ENCODE measurements at places on chromosomes 6 and 20.

- no peak overlapping the region for H3K4me3 ChIP-seq
- no peaks in the 10 kb centered on the region for H3K36me3 ChIP-seq
- H3K4me1 ChIP-seq: no peaks in the 10 kb centered on the region
- no peak overlapping the region for H3K27ac ChIP-seq
- H3K27me3 ChIP-seq: no peaks in the 10 kb centered on the region
These were observed 88.0 kb downstream of the ATP9A start for GRCh38 chr20:51680067-51680749.

- no peaks in the 10 kb centered on the region for H3K27me3 ChIP-seq
- H3K27ac ChIP-seq: no peak overlapping the region
- no peak overlapping the region for H3K4me3 ChIP-seq
- H3K36me3 ChIP-seq: no peaks in the 10 kb centered on the region
- DNase-seq: no peak
- H3K4me1 ChIP-seq: no peaks in the 10 kb centered on the region
These were observed 5.5 kb downstream of the CD40 start for GRCh38 chr20:46123482-46124245.

DNA sequence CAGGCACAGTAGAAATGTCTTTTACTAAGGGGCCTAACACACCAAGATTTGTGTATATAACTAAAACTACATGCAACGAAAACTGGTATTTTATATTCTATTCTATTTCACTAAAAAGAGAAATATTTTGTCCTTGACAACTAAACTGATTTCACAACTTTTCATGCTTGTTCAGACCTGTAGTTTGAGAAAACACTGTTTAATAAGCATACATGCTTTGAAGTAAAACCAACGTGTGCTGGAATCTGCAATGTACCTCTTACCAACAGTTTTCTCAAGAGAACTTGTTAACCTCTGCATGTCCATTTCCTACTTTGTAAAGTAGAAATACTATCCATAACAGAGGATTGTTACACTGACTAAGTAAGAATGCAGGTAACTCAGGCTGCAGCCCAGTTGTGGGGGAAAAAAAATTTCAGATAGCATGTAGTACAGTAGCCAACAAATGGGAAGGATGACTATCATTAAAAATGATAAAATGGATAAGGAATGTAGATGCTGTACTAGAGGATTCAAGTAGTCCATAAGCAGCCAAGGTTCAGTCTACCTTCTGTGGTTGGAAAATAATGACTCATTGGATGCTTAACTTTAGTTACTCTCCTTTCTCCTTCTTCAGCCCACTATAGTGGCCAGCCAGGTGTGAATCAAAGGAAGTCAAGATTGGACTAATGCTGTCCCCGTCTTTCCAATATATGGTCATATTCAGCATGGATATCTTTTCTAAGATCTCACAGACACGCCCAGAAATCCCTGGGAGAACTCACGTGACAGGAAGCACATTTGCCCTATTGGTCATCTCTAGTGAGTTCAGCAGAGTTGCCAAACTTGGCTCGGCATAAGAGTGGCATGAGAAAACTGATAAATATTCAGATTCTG, 65.2 kb downstream of the HFE start:
- H3K36me3 ChIP-seq: no peaks in the 10 kb centered on the region
- H3K27me3 ChIP-seq: no peaks in the 10 kb centered on the region
- no peak overlapping the region for H3K27ac ChIP-seq
- DNase-seq: peak; percentile 19

- no peak overlapping the region for H3K27ac ChIP-seq
- no peaks in the 10 kb centered on the region for H3K36me3 ChIP-seq
- H3K27me3 ChIP-seq: no peaks in the 10 kb centered on the region
- DNase-seq: no peak
- H3K4me1 ChIP-seq: no peaks in the 10 kb centered on the region
- no peak overlapping the region for H3K4me3 ChIP-seq
These were observed 1.1 kb upstream of the APOBEC2 start for GRCh38 chr6:41051873-41052272.

- no peak overlapping the region for H3K27ac ChIP-seq
- no peaks in the 10 kb centered on the region for H3K36me3 ChIP-seq
- no peaks in the 10 kb centered on the region for H3K27me3 ChIP-seq
- DNase-seq: no peak
These were observed 110.4 kb downstream of the MYB start for GRCh38 chr6:135291288-135292076.

DNA sequence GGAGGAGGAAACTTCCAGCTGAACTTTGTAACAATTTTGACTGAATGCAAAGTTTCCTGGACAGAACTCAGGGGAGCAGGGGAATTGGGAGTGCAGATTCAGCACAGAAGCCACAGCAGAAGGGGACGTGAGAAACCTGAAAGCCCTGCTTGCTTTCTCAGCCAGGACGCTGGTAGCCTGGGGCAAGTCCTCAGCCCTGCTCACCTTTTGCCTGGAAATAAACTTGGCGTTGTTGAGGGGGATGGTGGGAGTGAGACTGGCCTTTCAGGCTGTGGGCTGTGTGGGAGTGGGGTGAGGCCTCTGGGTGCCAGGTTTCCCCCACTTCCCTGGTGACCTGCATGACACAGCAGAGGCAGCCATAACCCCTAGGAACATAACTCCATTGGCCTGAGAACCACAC, 238.1 kb upstream of the HS3ST5 start:
- no peak for DNase-seq
- no peak overlapping the region for H3K27ac ChIP-seq
- no peaks in the 10 kb centered on the region for H3K36me3 ChIP-seq
- H3K4me1 ChIP-seq: no peaks in the 10 kb centered on the region
- H3K4me3 ChIP-seq: no peak overlapping the region

DNA sequence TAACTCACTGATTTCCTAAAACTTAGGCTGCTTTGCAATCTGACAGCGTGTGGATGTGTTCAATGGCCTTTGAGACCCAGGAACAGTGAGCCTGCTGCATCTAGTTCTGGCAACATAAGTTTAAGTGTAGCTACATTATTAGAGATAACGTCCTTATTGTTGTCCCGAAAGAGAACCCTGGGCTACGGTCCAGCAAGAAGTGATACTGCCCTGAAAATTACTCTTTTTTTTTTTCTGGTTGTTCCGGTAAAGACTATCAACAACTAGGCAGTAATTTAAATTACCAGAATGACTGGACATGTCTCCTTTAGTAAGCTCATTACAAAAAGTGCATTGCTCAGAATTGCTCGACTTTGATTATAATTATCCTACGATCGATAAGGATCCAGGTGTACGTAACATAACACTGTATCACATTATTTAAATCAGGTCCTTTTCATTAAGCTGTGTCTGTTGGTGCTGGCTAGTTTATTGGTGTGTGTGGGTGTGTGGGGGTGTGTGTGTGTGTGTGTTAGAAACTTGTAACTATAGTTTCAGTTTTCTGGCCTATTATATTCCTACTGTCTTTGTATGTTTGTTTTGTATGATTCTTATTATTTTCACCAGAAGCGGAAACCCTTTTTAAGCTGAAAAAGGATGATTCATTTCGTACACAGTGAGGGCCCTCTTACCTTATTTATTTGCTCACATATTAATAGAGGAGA, 3.0 kb downstream of the TSHZ2 start:
- H3K36me3 ChIP-seq: no peaks in the 10 kb centered on the region
- H3K27me3 ChIP-seq: peaks cover 24% of the 10 kb centered on the region
- no peak overlapping the region for H3K27ac ChIP-seq
- no peak for DNase-seq

- no peaks in the 10 kb centered on the region for H3K36me3 ChIP-seq
- peak overlapping the region; percentile 60 for H3K27ac ChIP-seq
- H3K4me3 ChIP-seq: no peak overlapping the region
- H3K4me1 ChIP-seq: no peaks in the 10 kb centered on the region
These were observed 333.4 kb downstream of the BCKDHB start for GRCh38 chr6:80439721-80440470.

DNA sequence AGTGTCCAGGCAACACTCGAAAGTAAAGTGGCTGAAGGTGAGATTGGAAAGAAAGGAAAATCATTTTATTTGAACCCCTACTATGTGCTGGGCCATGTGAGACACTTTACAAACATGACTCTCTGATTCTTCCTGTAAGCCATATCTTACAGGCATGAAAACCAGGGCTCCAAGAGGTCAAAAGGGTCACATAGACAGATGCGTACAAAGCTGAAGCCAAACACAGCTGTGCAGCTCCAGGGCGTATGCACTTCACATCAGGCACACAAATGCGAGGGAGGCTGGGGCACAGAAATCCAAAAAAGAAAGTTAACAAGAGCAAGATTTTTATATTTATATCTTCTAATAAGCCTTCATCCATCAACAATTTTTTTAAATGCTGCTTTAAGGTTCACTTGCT, 176.5 kb downstream of the PHACTR1 start:
- no peaks in the 10 kb centered on the region for H3K4me1 ChIP-seq
- no peak for DNase-seq
- H3K27ac ChIP-seq: no peak overlapping the region
- no peaks in the 10 kb centered on the region for H3K36me3 ChIP-seq
- H3K27me3 ChIP-seq: peaks cover 2% of the 10 kb centered on the region

DNA sequence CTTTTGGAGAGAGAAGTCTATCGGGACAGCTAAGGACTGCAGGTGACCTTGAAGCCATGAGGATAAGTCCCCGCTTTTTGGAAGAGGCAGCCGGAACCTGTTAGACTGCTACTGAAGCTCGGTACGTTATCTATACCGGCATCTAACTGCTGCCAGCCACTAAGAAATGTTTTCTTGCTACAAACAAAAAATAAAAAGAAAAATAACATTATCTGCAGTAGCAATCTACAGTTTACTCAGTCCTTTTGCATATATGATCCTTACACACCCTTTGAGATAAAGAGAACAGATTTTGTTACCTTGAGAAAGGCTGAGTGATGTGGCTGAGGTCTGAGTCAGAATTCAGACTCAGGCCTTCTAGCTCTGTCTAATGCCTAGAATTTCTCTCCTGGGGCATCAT, 314.6 kb downstream of the CDH26 start:
- H3K4me1 ChIP-seq: no peaks in the 10 kb centered on the region
- no peaks in the 10 kb centered on the region for H3K27me3 ChIP-seq
- no peak overlapping the region for H3K4me3 ChIP-seq
- no peak overlapping the region for H3K27ac ChIP-seq

DNA sequence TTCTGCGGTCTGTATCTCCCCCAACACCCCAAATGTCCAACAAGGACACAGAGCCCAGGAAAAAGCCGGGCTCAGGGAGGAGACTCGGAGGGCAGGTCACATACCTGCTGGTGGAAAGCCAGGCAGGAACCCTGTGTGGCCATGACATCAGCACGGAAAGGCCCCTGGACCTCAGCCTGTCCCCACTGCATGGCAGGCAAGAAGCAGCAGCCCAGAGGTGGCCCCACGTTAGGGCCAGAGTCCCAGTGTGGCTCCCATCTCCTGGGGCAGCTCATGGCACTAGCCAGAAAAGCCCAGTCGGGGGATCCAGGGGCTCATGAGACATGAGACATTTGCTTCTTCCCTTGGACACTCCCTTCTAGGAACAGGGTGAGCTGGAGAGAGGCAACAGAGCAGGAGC, 258.7 kb downstream of the DLL1 start:
- no peak overlapping the region for H3K27ac ChIP-seq
- H3K36me3 ChIP-seq: no peaks in the 10 kb centered on the region
- DNase-seq: no peak
- H3K4me1 ChIP-seq: no peaks in the 10 kb centered on the region

DNA sequence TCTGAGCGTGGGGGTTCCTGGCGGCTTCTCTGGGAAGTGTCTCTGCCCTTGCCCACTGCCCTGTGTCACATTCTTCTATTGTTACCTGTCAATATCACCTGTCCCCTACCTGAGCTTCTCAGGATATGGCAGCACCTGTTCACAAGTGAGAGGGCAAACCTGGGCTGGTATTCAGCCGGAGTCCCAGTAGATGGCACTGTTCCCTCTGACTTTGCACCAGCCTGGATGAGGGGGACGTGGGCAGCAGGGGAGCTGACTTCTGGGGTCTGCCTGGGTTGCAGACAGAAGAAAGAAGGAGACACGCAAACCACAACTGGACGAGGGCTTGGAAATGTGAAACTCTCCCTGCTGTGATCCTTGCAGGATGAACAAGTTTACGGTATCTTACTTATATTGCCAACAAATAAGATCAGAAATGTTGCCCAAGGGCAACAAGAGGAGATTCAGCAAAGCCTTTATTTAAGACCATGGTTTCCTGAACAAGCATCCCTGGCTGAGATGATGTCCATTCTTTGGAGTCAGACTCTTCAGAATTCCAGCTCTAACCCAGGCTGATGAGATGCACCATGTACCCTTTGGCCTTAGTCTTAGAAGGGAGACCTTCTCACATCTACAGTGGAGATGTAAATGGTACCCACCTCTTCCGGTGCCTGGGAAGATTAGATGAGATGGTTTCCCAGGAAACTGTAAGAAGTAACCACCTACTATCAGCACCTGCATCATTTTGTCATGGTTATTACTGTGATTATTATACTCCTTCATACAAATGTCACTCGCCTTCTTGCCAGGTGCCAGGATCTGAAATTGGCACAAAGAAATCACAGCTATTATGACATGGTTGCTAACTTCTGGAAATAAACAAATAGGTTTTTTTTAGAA, 400.0 kb upstream of the CDH4 start:
- no peak overlapping the region for H3K27ac ChIP-seq
- no peaks in the 10 kb centered on the region for H3K27me3 ChIP-seq
- no peaks in the 10 kb centered on the region for H3K36me3 ChIP-seq
- no peak overlapping the region for H3K4me3 ChIP-seq

DNA sequence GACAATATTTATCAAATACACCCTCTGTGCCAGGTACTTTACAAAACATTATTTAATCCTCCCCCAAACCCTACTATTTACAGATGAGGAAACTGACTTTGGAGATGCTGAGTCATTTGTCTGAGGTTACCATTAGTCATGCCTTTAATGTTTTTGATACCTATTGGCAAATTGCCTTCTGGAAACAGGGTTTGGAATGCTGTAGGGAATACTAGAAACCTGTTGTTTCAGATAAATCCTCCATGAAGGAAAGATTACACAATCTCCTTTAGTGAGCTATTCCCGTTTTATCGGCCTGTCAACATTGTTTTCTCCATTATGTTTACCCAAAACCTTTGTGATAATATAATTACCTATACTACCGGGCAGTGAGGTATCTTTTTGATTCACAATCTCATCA, 93.6 kb upstream of the ADGRF1 start:
- no peak overlapping the region for H3K27ac ChIP-seq
- no peak overlapping the region for H3K4me3 ChIP-seq
- DNase-seq: peak; percentile 69
- H3K27me3 ChIP-seq: no peaks in the 10 kb centered on the region

- DNase-seq: peak; percentile 64
- H3K27ac ChIP-seq: no peak overlapping the region
- no peaks in the 10 kb centered on the region for H3K27me3 ChIP-seq
These were observed 195.5 kb downstream of the JARID2 start for GRCh38 chr6:15441215-15441868.

DNA sequence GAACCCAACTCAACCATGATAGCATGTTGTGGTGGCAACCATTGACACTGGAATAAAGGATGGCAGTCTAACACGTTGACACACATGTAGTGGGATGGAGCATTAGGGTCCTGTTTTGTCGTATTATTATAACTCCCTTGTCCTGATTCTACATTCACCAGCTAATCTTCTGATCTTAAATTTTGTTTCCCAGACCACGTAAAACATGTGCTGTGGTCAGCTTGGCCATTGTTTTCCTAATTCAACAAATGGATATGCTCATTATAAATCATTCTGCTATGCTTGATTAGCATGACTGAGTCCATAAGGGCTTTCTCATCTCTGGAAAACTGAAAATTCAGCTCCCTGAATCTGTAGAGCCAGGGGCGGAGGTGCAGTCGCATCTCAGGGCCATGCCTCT, 15.0 kb downstream of the MRAP2 start:
- no peaks in the 10 kb centered on the region for H3K4me1 ChIP-seq
- H3K27me3 ChIP-seq: no peaks in the 10 kb centered on the region
- no peak overlapping the region for H3K27ac ChIP-seq
- no peaks in the 10 kb centered on the region for H3K36me3 ChIP-seq
- no peak for DNase-seq

GRCh38 chr6:56891754-56892153, 63.2 kb upstream of the BEND6 start:
- H3K36me3 ChIP-seq: no peaks in the 10 kb centered on the region
- H3K4me3 ChIP-seq: no peak overlapping the region
- DNase-seq: no peak
- no peaks in the 10 kb centered on the region for H3K4me1 ChIP-seq
